ENCODE measurements at places on chromosomes 2 and 18.

DNA sequence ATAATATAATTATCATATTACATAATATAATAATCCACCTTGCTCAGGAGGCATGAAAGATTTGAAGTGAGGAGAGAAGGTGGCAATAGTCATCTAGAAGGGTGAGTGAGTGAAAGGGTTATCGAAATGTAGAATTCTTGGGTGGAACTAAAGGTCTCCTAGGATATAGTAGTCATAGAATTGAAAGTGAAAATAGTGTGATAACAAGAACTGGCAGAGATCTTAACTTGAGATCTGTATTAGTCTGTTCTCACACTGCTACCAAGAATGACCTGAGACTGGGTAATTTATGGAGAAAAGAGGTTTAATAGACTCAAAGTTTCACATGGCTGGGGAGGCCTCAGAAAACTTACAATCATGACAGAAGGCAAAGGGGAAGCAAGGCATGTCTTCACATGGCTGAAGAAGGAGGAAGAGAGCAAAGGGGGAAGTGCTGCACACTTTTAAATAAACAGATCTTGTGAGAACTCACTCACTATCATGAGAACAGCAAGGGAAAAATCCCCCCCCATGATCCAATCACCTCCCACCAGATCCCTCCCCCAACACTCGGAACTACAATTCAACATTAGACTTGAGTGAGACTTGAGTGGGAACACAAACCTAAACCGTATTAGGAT is 351.5 kb downstream of the NR4A2 start:
- no peak for DNase-seq

DNA sequence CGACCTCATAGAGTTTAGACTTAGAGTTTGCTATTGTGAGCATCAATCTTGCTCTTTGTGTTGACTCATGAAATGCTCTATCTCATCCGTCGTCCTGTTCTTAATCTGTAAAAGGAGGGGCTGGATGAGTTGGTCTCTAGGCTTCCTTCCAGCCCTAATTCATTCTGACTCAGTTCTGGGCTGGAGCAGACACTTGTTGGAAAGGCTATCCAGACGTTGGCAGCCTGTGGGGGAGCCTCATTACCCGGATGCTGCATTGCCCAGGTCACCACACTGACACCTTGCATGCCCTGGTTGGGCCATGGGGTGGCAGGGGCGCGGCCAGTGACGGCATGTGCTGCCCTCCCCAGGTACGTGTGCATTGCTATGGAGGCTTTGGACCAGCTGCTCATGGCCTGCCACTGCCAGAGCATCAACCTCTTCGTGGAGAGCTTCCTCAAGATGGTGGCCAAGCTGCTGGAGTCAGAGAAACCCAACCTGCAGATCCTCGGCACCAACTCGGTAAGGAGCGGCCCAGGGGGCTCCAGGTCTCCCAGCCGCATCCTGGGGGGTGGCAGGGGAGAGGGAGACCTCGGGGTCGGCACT is 61.5 kb downstream of the EFR3B start:
- no peak for DNase-seq

- no peak for DNase-seq
Observed at GRCh38 chr2:238403632-238404405, 22.9 kb upstream of the ASB1 start.

GRCh38 chr2:240367721-240368120 is 67.7 kb upstream of the GPC1 start:
- DNase-seq, result no peak

DNA sequence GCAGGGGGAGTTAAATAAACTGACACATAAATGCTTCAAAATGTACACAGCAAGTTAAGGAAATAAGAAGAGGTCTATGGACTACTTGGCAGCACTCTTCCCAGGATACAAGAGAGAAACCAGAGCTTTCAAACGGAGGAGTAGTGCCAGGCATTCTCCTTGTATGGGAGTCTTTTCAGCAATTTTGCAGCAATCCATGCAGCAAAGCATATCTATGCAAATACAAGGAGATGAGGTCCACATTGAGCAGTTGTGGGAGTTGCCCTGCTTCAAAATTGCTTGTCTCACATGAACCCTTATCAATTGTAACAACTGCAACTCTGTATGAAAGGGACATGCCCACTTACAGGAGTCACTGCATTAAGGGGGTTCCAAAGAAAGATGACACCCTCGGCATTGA is 37.8 kb downstream of the SCN9A start:
- DNase-seq, result no peak

DNA sequence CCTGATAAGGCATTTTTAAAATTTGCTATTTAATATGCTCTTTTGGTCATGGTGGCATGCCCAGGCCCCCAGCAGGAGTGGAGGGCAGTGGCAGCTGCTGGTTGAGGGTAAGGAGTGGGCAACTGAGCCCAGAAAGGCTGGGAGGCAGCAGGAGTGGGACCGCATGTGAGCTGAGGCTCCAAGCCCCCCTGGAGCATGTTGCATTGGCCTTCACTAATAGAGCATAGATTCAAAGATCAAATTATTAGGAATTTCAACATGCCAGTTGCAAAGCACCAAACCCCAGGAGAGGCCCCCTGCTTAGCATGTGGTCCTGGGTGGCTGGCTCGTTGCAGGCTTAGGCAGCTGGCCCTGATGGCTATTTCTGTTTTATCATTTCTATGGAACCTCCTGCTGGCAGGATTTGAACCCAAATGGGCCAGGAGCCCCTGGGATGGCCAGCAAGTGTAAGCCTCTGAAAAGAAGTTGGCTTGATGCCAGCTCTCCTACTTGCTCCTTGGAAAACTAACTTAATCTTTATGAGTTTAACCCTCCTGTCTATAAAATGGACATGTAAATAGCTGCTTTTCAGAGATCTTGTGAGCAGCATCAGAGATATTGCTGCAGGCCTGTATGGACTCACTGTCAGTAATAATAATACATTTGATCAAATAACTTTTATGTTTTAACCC is 42.1 kb upstream of the TMEM131 start:
- no peak for DNase-seq

GRCh38 chr2:105180491-105180972 is 61.0 kb upstream of the GPR45 start:
- DNase-seq, result no peak

DNA sequence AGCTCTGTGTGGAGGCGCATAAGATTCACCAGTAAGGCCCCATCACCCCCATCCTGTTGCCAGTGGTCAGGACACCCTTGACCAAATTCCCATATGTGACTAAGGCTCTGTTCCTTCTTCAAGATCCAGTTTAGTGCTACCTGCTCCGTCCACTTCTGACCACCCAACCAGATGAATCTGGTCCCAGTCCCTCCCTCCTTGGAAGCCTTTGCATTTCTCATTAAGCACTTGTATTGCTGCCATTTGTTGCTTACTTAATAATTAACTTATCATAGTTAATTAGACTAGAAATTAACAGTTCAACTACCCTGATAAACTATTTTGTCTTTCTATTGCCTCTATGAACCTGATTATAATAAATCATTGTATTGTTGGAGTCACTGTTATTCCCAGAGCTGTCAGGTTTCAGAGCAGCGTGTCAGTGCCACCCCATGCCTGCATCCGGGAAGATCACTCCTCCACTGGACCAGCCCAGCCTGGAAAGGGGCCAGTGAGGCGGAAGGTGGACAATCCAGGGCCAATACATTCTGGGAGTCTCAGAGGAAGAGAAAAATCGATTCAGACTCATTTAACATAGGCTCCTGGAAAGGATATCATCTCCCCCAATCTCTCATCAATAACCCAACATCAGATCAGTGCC is 9.5 kb upstream of the NAT8 start:
- DNase-seq, result no peak

- no peak for DNase-seq
Observed at GRCh38 chr2:63544017-63544627, 44.2 kb downstream of the WDPCP start.

DNA sequence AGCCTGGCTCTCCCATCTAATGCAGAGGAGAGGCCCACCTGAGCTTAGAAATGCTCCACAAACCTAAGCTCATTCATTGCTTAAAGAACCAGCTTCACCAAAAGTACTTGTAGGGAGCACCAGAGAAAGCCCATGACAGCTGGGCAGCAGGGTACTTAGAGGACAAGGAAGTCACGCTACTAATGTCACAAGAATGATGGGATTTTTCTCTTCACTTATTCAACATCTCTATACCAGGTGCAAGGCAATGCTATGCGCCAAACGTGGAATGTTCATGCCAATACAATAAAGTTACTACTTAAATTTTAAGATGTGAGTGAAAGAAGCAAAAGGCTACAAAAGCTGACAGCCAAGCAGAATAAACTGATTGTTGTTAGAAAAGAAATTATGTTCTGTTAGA is 36.0 kb downstream of the LONRF2 start:
- no peak for DNase-seq
